Epithelial cell of prostate (primary cell): ENCODE measurements at places on chromosomes 6 and 20.

DNA sequence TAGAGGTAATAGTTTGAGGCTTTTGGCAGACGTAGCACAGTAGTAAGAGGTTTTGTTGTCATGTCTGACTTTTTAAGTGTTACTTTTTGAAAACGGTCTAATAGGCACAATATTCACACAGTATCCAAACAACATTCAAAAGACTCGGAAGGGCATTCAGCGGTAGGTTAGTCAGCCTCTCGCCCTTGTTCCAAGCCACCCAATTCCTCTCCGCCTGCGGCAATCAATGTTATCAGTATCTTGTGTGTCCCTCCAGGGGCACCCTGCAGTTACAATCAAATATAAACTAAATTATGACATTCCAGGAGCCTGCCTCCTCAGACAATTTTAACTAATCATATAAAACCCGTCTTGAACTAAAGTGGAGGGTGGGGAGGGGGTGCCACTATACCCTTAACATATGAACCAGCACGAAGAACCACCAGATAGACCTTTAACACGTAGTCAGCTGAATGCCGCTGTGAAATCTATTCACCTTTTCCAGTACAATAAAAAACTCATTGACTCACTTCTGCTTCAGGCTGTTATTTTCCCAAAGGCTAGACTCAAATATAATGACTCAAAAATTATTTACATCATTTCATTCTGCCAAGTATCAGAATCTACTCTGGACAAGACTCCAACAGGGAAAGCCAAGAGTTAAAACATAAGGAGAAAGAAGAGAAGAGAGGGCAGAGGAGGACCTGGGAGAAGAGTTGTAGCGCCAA, 1.6 kb downstream of the TENT5A start:
- DNase-seq, result no peak

DNA sequence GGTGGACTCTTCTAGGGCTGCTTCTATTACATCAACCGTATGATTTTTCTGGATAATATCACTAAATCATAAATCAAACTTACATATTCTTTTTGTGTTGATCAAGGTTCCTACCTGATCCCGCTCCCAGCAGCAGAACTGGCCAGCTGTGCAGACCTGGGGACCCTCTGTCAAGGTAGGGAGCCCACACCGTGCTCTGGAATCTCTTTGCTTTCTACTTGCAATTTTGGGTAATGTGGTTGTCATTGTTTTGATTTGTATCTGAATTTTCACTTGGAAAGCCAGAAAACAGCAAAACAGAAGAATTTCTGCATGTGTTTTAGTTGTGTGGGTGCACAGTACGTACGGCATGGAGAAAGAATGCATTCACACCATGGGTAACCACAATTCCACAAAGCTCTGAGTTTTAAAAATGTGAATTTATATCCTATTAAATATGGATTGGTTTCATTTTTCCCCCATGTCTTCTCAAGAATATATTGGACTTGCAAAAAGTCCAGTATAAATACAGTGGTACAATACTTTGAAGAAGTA, 80.1 kb downstream of the ADGRG6 start:
- DNase-seq, result no peak

- no peak for DNase-seq
Observed at GRCh38 chr20:31666258-31667042, 28.7 kb downstream of the COX4I2 start.

- no peak for DNase-seq
Observed at GRCh38 chr6:155010940-155011339, 15.8 kb downstream of the TIAM2 start.

GRCh38 chr20:38674092-38674764, 50.1 kb upstream of the SLC32A1 start:
- DNase-seq, result no peak

DNA sequence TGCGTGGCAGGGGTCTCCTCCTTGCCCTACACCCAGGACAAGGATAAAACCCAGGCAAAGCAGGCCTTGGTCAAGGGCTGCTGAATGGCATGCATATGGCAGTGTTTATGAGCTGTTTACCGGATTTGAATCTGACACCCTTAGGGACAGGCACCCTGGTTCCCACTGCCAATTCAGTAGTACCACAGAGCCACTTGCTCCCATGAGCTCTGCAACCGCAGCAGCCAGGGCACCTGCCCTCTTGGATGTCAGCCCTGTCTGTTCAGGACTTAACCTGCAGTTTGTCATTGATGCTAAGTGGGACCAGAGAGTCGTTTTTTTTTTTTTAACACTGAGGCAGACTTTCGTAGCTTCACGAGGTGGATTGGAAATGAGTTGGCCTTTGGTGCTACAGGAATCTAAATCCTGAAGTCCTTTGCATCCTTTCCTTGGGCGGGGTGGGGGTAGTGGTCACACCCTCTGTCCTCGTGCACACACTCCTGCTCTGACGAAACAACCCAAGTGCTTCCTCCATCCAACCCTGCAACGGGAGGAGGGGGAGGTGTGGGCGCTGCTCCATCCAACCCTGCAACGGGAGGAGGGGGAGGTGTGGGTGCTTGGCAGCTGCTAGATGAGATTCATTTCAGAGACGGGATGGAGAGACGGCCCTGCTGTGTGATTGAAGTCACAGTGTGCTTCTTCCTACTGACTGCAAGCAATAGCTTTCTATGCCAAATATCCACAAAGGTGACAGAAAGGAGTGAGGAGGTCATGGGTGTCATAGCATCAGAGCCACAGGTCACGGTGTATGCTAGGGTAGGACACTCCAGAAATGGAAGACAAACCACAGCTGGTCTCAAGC, 166.5 kb downstream of the SMOC2 start:
- DNase-seq, result no peak

GRCh38 chr6:117546674-117547073, 55.6 kb downstream of the GOPC start:
- no peak for DNase-seq

DNA sequence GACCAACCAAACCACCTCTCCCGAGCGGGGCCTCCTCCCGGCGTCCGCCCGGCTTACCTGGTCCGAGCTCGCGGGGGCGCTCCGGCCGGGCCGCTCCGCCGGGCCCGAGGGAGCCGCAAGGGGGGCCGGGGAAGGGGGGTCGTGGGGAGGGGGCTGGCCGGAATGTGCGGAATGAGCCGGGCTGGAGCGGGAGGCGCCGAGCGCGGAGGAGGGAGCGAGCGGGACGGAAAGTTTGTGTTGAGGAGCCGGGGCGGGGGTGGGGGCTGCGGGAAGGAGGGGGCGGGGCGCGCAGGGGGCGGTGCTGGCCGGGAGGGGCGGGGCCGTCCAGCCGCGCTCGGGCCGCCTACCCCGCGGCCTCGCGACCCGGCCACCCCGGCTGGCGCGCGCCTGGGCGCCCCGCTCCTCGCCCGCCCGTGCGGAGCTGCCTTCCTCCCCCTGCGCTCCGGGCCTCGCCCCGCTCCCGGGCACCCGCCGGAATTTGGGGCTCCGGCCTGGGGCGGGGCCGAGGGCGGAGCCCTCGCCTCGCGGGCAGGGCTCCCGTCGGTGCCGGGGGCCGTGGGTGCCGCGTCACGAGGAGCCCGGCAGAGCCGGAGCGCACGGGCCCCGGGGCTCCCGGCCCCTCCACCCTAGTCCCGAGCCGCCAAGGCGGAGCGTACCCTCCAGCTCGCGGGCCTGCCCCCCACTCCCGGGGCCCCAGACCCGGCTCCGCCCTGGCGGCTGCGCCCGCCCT, at the start of gene TEAD3:
Gene TEAD3, minus strand, starts transcription at position 239 of the 730 bp plus-strand sequence.
- no peak for DNase-seq

DNA sequence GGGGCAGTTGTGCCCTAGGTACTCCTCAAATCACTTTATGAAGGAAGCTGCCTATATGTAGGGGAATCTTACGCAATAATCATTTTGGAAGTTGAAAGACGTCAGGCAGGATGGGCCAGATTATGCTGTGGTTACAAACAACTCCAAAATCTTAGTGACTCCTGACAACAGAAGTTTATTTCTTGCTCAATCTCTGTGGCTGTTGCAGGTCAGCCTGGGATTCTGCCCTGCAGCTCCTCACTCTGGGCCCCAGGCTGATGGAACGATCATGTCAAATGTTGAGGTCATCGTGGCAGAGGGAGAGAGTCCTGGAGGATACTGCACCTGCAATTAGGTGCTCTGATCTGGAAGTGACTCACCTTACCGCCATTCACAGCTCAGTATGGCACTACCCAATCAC, 88.4 kb downstream of the ZDHHC14 start:
- no peak for DNase-seq

GRCh38 chr6:31386977-31387376, 16.4 kb upstream of the MICA start:
- no peak for DNase-seq

DNA sequence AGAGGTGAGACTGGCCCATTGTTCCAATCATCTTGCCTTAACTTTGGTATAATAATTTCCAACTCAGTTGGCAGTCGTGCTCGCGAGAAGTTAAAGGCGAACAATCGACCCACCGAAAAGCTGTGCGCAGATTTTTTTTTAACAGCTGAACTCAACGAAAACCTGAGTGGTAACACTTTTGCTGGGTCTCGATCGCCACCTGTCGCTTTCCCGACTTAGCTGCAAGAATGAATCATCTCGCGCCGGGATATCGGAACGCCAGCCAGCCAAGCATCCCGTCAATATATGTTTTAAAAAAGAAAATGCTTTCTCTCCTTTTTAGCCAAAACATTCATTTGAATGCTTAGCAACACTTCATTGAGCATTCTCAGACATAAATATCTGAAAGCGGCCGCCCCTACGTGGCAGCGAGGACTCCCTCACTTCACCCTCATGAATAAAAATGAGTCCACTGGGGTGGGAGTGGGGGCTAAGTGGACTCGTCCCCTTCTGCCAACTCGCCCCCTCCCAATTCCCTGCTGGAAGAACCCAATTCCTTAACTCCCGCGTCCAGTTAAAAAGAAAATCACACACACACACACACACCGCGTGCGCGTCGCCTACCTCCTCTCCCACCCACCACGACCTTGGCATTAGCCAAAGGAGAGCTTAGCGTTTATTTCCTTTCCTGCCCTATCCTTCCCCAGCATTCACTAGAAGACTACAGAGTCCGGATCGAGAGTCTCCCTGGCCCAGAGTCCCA, 1.5 kb downstream of the COL12A1 start:
- no peak for DNase-seq

DNA sequence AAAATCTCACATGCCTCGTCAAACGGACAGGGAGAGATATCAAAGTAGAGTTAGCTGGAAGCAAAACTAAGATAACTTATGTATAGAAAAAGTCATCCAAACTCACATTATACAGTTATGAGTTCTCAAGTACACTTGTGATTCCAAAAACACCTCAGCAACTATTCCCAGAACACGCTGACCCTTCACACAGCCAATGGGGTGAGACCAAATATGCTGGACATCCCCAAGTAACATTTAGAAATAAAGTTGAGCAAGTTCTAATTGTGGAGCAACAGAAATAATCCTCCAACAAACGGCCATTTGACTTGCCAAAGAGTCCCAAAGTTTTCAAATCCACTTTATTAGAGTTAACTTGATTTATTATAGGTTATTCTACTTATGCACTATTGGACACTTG, 52.4 kb downstream of the LY86 start:
- no peak for DNase-seq

GRCh38 chr6:38571721-38572120, 68.0 kb downstream of the BTBD9 start:
- no peak for DNase-seq

GRCh38 chr20:56630086-56630493, 984 bp downstream of the TFAP2C start:
- peak; percentile 90 for DNase-seq

DNA sequence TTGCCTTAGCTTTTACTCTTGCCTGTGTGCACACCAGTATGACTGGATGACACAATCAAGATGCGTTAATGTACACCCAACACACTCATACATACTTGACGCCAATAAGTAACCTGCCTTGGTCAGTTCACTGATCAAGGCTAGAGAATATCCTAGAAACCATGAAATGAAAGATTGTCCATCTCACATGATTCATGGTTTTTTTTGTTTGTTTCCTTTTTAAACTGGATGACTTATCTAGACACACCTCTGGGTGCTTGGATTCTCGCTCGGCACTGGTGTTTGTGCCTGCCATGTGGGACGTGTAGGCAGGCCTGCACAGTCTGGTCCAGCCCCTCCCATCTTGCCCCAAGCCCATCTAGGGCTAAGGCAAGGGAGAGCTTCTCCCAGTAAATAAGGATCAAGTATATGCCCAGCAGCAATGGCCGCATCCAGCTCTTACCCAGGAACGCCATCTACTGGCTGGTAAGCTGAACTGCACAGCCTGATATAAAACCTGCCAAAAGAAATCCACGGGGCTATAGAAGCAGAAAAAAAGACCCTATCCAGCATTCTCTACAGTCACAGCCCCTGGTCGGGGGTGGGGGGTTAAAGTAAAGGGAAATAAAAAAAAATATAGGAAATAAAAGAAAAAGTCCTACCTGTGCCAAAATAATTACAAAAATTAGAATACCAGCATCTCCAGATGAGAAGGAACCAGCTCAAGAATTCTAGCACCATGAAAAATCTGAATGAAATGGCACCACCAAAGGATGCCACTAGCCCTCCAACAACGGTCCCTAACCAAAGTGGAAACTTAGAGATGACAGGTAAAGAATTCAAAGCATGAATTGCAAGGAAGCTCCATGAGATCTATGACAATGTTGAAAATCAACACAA, 73.3 kb downstream of the OTOR start:
- DNase-seq, result no peak

DNA sequence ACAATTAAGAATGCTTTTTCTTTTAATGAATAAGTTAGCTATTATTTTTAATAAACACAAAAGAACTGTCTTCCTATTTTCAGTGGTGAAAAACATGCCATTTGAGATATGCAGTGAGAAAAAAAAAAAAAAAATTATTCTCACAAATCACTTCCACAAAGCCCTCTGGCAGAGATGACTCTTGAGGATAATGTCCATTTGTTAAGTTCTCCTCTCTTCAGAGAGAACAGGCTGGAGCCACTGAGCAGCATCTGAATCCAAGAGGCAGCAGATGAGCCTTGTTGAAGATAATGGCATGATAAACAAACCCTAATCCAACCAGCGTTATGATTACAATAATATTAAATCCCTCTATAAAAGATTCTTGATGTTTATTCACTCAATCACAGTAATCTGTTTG, 105.0 kb downstream of the PTPRK start:
- DNase-seq, result no peak

GRCh38 chr20:55928266-55928665, 77.1 kb downstream of the CBLN4 start:
- no peak for DNase-seq

GRCh38 chr6:118509009-118509617, 39.0 kb upstream of the PLN start:
- no peak for DNase-seq

- DNase-seq, result no peak
Observed at GRCh38 chr6:31690231-31691077, 9.6 kb upstream of the LY6G5C start.

- no peak for DNase-seq
Observed at GRCh38 chr6:44023586-44024454, 103.4 kb downstream of the MRPL14 start.

GRCh38 chr20:36384022-36384619, 78.0 kb downstream of the DLGAP4 start:
- no peak for DNase-seq
